ENCODE measurements at places on chromosomes 5 and 9. TPM values are rescaled to one million over a fixed set of nuclear protein-coding genes. Genes with fewer than 3 reads are reported as not detected.

CCNI2 gene
- not detected for total RNA-seq

GRM6 gene
- not detected for total RNA-seq

PCDHB10 gene
- 1.5 TPM for total RNA-seq

PCDHGA1 gene
- 0.15 TPM for total RNA-seq

PCDHGA6 gene
- 2.0 TPM for total RNA-seq

FOXD4L3 gene
- not detected for total RNA-seq

GLDC gene
- not detected for total RNA-seq

DDX46 gene
- total RNA-seq = 35.8 TPM

Measured in adrenal gland (tissue), 19 donors.